ENCODE measurements at places on chromosomes 7 and 10.

- DNase-seq, result no peak
Observed at GRCh38 chr10:31770307-31770902, 158.2 kb downstream of the ARHGAP12 start.

DNA sequence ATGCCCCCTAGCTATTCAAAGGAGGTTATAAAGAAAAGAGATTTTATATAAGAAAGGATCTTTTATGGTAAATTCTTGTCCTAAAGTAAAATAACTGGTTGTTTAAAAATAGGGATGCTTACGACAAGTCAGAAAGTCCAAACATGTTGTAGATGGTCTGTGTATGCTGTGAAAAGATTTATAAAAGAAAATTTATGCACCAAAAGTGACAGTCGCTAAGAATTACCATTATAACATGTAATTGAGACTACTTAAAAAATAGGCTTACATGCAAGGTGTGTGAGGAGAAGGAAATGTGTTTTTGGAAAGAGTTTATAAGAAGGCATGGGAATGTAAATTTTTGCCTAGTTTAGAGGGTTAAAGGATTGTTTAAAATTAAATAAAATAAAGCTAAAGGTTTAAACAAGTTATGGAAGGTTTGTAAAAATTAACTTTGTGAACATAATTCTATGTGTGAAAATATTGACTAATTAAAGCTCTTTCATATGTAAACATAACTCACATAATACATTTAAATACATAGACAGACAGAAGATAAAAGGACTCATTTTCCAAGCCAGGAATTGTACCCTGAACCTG lies 118.5 kb downstream of the LYZL1 start:
- no peak for DNase-seq

- no peak for DNase-seq
Observed at GRCh38 chr7:99440195-99440594, 1.5 kb downstream of the CPSF4 start.

GRCh38 chr7:30134611-30135300 lies at the start of gene MTURN:
MTURN (plus strand) TSS chr7:30134986; CDS start chr7:30135137, 151 bp downstream.
- peak; percentile 55 for DNase-seq
